CD14-positive monocyte (primary cell): ENCODE measurements at places on chromosomes 7 and 10.

DNA sequence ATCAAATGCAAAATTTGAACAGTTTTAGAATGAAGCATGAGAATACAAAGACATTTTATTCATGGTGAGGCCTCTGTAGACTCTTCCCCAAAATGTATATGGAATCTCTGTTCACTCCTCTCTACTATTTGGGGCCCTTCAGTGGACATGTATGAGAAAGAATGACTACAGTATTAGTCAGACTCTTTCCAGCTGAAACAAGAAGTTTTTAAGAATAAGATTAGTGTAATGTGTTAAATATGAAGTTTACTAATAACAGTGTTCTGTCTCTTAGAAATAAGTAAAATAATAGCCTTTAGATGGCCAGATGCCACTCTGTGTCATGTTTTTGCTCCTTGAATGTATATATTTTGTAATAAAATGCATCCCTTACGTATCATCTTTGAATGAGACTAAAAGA lies 585.6 kb downstream of the SUGCT start:
- no peak for DNase-seq

GRCh38 chr7:46192271-46192670 lies 271.2 kb upstream of the IGFBP3 start:
- no peak for DNase-seq

GRCh38 chr10:14952851-14953423 lies 959 bp downstream of the DCLRE1C start:
- no peak for DNase-seq

- DNase-seq: no peak
These were observed 13.2 kb downstream of the TACR2 start for GRCh38 chr10:69403519-69403918.

GRCh38 chr7:27519793-27520469 lies 142.8 kb downstream of the HIBADH start:
- DNase-seq: no peak

GRCh38 chr7:149214020-149214720 lies 18.8 kb downstream of the ZNF282 start:
- DNase-seq: no peak

- no peak for DNase-seq
These were observed 217.1 kb downstream of the HTR7 start for GRCh38 chr10:90640756-90641155.

- DNase-seq: no peak
These were observed 35.6 kb downstream of the PITRM1 start for GRCh38 chr10:3136763-3137611.
